Activated CD4-positive, alpha-beta T cell treated with anti-CD3 and anti-CD28 coated beads for 48 hours (primary cell): ENCODE measurements at places on chromosomes 16 and 17.

GRCh38 chr16:59058250-59058649 is 324.1 kb upstream of the GOT2 start:
- no peak for DNase-seq

GRCh38 chr17:32111141-32111771 is 31.0 kb upstream of the RHOT1 start:
- peak; percentile 58 for DNase-seq

DNA sequence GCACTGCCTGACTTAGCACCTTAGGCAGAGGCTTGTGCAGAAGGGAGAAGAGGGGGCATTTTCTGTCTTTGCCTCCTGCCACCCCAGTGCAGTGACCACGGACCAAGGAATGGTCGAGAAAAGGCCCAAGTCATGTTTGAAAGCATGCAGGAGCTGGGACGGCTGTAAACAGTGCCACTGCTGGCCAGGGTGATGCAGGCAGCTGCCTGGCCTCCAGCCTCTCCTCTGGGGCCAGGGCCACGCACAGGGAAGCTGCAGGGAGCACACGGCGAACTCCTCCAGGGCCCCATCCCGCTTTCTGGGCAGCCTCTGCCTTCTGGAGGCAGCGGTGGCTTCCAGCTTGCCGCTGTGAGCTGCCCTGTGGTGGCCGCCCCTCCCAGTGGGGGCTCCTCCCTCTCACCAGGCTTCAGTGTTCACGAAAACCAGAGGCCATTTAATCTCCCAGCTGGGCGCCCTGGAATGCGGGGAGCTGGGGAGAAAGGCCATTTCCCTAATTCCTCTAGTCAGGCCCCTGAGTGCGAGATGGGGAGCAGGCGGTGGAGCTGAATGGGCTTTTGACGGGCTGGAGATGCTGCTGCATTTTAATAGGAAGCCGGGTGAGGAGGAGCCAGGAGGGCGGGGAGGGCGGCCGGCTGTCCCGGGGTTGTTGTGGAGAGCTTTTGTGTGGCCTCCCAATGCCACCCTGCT is 28.7 kb upstream of the DNAI2 start:
- no peak for DNase-seq

DNA sequence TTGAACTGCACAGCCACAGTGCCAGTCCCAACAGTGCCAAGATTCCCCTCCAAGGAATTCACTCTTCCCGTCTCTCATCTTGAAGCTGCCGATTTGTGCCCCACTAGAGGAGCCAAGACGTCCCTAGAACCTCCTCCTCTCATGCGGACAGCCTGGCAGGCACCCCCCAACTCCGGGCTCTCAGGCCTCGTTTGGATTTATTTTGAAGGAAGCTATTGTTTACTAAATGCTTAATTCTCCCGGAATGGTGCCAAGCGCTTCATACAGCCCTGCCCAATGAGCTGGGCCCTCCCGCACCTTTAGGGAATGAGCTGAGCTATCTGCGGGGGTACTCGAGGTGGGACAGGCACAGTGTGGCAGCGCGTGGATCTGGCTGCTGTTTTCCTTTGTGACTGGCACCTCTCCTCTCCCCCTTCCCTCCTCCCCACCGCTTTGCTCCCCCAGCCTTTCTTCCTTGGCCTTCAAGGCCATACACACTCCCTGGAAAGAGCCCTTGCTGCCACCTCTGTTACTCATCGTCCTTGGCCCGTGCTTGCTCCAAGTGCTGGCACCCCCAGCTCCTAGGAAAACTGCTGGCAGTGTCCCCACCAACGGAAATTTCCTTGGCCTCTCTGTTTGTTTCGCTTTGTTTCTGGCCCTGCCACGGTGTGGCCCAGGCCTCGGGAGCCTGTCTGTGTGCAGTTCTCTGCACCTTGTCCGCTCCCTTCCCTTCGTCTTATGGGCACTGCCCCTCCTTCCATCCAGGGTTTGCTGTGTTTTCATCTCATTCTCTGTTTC is 49.9 kb upstream of the CDR2 start:
- DNase-seq, result no peak

- peak; percentile 63 for DNase-seq
Measured at GRCh38 chr16:25126820-25127232, 15.3 kb downstream of the LCMT1 start.

DNA sequence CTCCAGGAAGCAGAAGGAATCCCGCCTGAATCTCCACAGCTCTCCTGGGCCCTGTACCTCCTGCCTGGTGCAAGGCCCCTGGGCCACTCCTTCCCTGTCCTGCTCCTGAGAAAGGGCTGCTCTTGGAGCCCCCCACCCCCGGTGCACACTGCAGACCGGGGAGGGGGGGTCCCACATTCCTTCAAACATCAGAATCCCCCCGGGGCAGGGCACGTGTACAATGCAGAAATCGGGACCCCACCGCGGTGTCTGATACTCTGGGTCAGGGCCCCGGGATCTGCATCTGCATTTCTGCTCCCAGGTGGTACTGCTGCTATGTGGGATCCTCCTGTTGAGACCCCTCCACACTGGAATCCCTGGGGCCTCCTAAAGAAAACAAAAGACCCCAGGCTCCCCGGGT is 99.5 kb upstream of the GSE1 start:
- no peak for DNase-seq

- DNase-seq, result no peak
Measured at GRCh38 chr16:22675745-22676540, 138.0 kb upstream of the HS3ST2 start.

DNA sequence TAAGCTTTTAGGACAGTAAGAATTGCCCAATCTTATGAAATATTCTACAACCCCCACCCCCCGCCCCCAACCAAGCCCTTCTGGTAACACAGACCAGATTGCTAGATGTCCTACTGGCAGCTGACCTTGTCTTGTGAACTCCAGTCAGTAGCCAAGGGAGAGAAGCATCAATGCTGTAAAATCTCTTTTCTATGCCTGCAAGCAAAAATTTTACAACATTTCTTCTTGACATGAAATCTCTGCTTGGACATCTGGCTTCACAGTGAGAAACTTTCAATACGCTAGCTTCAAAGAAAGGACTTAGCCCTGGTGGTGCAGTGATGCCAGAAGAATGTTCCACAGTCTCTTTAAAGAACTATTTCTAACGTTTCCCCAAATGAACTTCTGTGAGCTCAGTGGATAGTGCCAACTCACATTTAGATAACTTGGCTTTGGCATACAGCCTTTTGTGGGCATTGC is 169.3 kb upstream of the AXIN2 start:
- DNase-seq, result no peak

DNA sequence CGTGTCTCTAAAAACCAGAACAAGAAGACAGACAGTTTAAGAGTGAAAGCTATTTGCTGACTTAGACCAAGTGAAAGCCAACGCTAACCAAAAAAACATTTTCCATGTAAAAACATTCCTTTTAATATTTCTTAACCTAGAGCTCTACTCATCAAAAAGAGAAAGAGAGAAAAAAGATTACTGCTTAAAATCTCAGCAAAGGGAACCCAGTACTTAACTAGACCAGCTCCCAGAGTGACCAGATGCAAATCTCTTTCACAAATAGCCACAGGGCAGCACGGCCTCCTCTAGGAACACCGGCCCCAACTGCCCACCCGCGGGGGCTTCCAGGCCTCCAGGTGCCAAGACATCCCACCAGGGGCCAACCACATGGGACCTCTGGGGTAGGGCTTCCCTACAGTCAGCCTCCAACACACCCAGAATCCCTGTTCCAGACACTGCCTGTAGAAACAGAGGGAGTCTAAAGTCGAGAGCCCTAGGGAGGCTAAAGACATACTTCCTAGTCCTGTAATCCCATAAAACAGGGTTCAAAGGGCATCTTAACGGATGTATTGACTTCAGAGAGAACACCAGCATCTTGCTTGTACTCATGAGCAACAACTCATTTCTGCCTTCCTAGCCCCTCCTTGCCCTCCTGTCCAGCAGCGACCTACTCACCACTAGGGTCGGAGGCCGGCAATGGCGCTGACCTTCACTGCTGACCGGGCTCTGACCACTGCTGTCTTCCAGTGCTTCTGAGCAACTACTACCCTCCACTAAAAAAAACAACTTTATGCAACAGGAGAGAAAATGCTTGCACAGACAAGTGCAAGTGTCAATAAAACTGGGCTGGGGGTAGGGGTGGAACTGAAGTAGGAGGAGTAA is 21.3 kb downstream of the ZCCHC14 start:
- DNase-seq, result no peak

GRCh38 chr16:47565454-47565853 is 104.3 kb downstream of the PHKB start:
- DNase-seq, result no peak

GRCh38 chr16:2686912-2687507 is 4.7 kb downstream of the KCTD5 start:
- peak; percentile 44 for DNase-seq

DNA sequence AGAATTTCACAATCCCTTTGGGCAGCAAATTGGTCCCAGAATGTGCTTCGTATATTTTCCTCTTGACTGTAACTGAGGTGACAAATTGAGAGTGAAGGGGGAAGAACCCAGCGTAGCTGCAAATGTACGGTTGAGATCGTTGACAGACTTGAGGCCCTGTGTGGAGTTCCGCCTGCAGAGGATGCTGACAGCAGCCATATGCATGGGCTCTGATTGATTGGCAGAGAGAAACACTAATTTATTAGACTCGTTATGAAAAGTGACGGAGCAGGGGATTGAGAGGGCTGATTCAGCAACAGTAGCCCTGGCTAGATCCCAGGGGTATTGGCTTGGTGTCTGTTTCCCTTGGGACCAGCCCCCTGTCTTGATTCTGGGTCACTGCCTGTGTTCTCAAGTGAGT is 930.1 kb upstream of the EEF2KMT start:
- no peak for DNase-seq

DNA sequence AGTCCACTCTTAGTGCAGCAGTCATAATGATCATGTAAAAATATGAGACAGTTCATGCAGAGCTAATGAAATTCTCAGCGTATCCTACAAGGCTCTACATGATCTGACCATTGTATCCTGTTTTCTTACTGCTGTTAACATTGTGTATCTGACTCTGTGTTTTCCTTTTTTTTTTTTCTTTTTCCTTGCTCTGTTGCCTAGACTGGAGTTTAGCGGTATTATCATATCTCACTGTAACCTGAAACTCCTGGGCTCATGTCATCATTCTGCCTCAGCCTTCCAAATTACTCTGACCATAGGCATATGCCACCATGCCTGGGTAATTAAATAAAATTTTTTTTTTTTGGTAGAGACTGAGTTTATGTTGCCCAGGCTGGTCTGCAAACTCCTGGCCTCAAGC is 12.1 kb downstream of the DUS2 start:
- no peak for DNase-seq

- DNase-seq, result no peak
Measured at GRCh38 chr16:47139561-47140185, 4.1 kb downstream of the NETO2 start.

GRCh38 chr16:17302214-17302613 is 168.5 kb downstream of the XYLT1 start:
- no peak for DNase-seq

DNA sequence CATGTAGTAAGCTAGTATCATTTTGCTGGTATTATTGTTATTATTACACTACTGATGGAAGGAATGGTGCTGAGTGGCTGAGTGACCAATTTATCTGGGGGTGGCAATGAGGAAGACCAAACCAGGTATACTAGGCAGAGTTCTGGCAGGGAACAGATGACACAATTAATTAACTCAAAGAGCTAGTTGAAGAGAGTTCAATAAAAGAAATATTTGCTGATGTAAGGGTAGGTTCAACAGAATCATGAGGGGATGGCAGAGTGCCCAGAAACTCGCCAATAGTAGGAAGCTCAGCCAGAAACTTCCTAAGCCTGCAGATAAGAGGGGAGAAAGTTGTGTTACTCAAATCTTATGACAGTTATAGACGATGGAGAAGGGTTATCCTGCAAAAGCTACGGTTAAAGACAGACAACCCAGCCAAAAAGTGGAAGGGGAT is 352.5 kb downstream of the KCNJ2 start:
- DNase-seq, result no peak

- DNase-seq, result no peak
Measured at GRCh38 chr17:82294064-82294773, 20.7 kb upstream of the CSNK1D start.

DNA sequence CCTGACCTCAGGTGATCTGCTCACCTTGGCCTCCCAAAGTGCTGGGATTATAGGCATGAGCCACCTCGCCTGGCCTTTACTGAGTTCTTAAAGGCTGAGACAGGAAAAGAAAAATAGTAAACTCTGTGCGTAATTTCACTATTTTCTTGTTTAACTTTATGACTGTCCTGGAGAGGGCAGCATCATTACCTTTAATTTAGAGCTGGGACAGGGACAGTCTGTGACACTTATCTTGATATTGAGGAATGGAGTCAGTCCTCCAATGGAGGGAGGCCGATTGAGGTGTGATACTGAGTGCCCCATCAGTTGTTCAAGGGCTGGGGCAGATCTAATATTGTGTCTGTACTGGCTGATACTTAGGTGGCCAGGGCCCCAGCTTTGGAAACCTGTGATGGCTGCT is 21.5 kb upstream of the SPN start:
- no peak for DNase-seq

DNA sequence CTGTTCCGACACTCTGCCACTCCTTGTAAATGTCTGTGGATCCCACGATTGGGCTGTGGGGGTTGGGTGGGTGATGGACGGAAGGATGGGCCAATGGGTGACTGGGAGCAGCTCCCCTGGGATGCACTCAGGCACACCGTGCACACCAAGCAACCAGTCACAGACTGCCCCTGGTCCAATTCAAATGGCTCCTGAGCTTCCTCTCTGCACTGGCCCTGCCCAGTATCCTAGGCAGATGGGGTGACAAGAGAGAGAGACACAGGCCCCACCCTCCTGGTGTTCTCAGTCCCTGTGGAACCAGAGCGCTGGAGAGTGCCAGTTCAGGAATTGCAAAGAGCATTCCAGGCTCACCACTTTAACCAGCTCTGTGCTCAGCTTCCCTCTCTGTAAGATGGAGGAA is 32.8 kb downstream of the BEAN1 start:
- no peak for DNase-seq

GRCh38 chr17:164303-165235 is 16.9 kb downstream of the DOC2B start:
- DNase-seq, result peak; percentile 32

GRCh38 chr16:86346034-86346433 is 164.3 kb upstream of the FOXF1 start:
- DNase-seq, result no peak

DNA sequence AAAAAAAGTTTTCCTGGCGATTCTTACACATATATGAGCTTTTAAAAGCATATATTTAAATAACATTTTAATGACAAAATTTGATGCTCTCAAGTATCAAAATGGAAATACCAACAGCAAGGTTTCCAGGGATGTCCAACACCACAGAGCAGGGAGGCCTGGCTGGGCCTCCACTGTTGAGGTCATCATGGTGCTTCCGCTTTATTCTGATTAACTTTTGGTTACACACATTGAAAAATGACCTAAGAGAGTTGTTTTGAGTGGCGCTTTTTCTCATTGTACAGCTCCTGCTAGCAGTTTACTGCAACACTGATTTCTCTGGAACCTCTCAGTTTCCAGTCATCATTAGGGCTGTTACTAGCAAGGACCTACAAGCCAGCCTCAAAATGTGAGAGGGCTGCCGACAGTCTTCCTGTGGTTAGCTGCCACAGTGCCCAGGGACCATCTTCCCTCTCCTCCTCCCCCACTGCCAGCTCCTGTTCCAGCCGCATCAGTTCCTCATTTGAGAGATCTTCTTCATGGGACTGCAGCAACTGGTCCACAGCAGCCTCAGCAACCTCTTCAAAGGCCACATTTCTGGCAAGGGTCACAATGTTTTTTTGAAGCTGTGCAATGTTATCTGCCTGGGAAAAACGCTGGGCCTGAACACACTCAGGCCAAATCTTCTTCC is 21.3 kb downstream of the DEF8 start:
- DNase-seq, result no peak

- no peak for DNase-seq
Measured at GRCh38 chr16:47431960-47432359, 28.9 kb downstream of the ITFG1 start.
